ENCODE measurements at places on chromosomes 12 and 14.

DNA sequence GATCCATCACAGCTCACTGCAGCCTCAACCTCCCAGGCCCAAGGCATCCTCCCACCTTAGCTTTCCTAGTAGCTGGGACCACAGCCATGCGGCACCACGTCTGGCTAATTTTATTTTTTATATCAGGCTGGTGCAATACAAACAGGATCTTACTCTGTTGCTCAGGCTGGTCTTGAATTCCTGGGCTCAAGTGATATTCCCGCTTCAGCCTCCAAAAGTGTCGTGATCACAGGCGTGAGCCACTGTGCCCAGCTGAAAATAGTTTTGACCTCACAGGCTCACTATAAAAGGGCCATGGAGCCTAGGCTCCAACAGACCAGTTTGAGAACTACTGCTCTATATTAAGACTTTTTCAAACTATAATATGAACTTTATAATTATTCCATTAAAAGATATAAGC, 37.3 kb downstream of the SNX6 start:
- no peak for DNase-seq

DNA sequence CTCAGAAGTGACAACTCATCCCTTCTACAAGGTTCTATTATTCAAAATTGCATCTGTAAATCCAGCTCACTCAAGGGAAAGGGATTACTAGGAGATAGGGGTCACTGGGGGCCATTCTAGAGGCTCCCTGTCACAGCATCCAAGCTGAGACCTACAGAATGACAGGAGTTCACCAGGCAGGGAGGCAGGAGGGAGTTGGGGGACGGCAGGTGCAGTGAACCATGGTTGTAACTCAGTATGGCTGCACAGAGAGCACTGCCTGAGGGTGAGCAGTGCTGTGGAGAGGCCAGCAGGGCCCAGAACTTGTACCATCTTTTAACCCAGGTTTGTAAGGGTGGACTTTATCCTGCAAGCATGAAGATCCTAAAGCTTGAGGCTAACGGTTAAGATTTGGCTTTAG, 37.9 kb upstream of the SINHCAF start:
- no peak for DNase-seq

DNA sequence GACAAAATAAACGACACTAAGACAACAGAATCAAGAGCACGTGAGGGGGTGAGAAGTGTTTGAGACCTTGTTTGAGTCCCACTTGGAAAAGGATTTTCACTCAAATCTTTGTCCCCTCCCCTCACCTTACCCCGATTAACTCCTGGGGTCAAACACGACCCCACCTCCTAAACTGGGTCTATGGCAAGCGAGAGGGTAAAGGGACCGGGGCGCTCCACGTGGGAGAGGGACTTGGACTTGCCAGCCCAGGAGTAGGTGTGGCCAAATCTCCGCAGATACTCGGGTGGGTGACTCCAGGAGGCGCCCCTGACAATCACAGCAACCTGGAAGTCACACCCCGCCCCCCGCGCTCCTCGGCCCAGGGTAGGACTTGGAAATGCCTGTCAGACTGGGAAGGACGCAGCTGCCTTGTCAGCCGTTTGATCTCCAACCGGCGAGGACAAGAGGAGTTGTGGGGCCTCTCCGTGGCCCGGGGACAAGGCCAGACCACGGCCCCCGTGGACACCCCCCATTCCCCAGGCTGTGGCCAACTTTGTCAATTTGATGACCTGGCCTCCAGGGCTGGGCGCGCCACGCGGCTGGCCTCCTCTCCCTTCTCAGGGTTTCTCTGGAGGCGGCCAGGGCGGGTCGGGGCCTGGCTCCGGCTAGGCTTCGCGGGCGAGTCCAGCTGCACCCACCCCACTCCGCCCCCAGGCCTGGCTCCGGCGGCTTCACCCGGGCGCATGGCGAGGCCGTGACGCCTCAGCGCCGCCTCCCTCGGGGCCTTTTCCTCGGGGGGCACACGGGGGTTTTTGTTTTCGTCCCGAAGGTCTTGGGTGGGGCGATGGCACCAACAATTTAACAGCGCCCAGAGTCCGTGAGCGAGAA, 1.1 kb upstream of the BCL11B start:
- no peak for DNase-seq

DNA sequence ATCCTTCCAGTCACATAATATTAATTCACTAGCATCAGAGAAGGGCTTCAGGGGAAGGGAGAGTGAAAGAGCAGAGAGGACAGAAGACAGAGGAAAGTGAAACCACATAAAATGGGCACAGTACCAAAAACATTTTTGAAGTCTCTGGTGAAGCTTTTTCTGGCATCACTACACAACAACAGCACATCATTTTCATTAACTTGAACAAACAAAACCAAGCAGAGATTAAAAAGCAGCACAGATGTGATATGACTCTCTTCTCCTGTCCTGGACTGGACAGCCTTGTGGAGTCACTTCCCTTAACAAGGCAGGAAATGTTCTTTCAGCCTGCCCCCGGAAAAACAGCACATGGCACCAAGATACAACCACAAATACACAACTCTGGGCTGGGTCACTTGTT, 112.0 kb downstream of the TSPAN8 start:
- no peak for DNase-seq

GRCh38 chr12:14167005-14167628, 185.7 kb upstream of the GRIN2B start:
- DNase-seq, result no peak

GRCh38 chr14:53151523-53152183, 1.5 kb downstream of the DDHD1 start:
- no peak for DNase-seq

- DNase-seq, result no peak
These were observed 114.7 kb upstream of the MYL2 start for GRCh38 chr12:111034886-111035577.

DNA sequence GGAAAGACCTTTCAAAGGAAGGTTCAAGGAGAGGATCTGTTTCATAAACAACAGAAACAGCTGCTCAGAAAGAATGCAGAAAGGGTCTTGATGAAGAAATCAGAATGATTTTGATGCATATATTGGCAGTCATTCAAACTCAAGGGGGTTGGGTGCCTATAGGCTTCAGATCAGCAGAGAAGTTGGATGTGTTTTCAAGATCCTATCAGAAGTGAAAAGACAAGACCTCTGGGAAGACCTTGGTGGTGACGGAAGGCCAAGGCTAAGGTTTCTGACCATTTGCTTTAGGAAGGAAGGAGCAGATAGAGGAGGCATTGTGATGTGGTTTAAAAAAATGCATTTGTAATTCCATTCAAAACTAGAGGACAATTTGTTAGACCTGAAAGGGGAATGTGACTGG, 15.2 kb upstream of the PTPRB start:
- DNase-seq, result no peak

- DNase-seq, result no peak
These were observed 1276.3 kb downstream of the TMEM121 start for GRCh38 chr14:106802413-106803364.

DNA sequence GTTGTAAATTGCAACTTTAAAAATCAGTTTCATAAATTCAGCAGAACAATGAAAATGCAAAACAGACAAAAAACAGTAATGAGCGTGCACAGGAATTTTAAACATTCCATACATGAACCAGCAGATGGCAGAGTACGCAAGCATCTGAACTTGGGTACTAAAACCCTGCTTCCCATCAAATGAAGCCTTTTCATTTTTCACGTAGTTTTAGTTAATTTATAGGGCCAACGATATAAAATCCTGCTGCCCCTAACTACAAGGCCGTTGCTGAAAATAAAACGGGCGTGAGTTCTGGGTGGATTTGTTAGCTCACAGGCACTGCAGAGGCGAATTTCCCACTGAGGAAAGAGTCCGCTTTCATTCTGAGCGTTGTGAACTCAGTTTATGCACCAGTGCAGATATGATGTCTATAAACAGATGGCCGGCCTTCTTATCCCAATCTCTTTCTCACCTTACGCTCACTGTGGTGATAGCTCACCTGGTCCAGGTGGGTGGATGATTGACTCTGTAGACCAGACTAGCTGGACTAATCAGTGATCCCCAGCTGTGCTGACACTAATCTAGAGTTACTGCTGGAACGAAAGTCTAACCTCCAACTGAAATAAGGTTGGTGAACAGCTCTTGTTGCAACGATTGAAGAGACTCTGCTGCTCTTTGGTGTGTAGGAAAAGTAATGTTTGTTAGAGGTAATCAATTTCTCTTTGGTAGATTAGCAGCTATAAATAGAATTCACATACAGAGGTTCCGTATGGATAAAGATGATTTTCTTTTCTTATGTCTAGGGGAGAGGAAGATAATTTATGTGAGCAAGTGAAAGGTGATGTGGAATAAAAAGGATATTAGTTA, 89.2 kb downstream of the PDZRN4 start:
- DNase-seq, result no peak

- no peak for DNase-seq
These were observed 422.5 kb downstream of the NRXN3 start for GRCh38 chr14:78592616-78593219.

DNA sequence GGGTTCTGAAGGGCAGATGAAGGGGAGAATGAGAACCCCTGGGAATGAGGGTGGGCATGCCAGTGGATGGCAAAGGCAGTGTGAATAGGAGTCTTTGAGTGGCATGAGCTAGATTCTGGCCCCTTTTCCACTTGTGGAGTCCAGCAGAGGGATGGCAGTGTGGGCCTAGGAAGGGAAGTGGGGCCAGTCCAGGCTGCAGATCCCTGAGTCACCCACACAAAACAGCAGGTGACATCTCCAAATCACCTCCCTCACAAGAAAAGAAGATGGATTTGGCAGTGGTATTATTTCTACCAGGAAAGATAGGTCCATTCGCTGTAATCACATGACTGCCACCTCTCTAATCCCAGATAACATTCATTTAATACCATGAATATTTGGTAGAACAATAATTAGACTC, 151.3 kb downstream of the TTC7B start:
- DNase-seq, result no peak

DNA sequence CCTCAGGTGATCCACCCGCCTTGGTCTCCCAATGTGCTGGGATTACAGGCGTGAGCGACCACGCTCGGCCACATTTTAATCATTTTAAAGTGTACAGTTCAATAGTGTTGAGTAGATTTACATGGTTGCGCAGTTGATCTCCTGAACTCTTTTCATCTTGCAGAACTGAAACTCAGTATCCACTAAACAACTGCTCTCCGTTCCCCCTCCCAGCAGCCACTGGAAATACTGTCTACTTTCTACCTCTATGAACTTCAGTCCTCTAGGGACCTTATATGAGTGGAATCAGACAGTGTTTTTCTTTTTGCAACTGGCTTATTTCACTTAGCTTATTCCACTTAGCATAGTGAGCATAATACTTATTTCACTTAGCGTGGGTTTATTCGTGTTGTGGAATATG, 53.7 kb downstream of the KCTD10 start:
- no peak for DNase-seq

GRCh38 chr12:11497438-11497837, 102.1 kb upstream of the PRB2 start:
- no peak for DNase-seq

GRCh38 chr14:91453744-91454143, 36.1 kb upstream of the CCDC88C start:
- DNase-seq, result no peak

- no peak for DNase-seq
These were observed 50.2 kb downstream of the RIN3 start for GRCh38 chr14:92563765-92564285.

DNA sequence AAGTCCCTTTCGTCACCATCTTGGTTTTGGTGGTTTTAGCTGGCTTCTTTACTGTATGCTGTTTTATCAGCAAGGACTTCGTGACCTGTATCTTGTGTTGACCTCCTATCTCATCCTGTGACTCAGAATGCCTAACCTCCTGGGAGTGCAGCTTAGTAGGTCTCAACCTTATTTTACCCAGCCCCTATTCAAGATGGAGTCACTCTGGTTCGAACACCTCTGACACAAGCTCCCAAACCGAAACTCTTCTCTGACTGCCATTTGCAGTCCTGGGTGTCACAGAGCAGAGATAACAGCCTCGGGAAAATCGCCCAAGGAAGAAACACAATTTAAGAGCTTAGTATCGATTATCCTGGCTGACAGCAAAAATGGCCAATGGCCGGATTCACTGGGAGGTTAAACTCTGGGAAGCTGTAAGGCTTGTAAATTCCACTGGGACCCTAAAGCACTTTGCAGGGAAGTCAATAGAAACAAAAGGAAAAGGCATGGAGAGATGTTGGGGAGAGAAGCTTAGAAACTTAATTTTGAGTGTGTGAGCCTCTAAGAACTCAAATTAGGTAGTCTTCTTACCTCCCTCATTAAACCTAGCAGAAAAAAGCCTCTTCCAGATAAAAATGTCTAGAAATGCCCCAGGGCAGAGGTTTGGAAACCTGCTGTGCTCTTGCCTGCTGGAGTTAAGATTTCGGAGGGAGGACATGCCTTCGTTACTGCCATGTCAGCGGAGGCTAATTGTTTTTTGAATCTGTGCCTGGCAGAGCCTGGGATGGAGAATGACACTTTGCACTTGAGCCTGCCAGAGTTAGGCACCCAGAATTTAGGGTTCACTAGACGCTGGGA, 56.5 kb upstream of the RPH3A start:
- DNase-seq, result no peak

- no peak for DNase-seq
These were observed 59.4 kb upstream of the E2F7 start for GRCh38 chr12:77124767-77125166.

GRCh38 chr14:77641534-77642341, 25.3 kb upstream of the SPTLC2 start:
- DNase-seq, result peak; percentile 44

GRCh38 chr12:87413784-87414183, 615.4 kb downstream of the C12orf50 start:
- no peak for DNase-seq

GRCh38 chr14:99654235-99654985, 9.5 kb downstream of the HHIPL1 start:
- DNase-seq, result no peak

DNA sequence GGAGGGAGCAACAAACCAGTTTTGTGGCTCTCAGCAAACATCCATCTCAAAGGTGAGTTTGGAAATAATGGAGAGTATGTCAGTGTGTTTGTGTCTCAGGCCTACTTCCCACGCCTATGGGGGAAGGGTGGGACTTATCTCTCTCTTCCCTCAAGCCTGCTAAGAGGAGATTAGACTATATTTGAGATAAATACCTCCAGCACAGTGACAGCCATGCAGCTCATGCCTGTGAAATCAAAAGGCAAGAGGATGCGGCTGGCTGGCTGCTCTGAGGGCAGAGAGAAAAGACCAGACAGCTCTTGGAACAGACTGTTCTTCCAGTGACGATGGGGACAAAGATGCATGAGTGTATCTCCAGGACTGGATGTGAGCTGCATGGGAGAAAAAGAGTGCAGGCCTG, 14.7 kb upstream of the POC1B start:
- DNase-seq, result no peak

GRCh38 chr14:44291366-44291915, 215.6 kb downstream of the FSCB start:
- DNase-seq, result no peak

DNA sequence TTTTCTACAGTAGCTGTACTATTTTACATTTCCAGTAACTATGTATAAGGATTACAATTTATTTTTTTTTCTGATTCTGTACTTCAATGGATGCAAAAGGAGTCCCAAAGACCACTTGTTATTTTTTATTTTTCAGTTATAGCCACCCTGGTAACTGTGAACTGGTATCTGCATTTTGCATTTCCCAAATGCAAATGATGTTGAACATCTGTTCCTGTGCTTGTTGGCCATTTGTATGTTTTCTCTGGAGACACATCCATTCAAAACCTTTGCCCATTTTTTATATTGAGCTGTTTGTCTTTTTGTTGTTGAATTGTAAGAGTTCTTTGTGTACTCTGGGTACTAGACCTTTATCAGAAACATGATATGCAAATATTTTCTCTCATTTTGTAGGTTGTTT, 485.6 kb downstream of the LRIG3 start:
- no peak for DNase-seq
